ENCODE measurements at places on chromosomes 7 and 10.

DNA sequence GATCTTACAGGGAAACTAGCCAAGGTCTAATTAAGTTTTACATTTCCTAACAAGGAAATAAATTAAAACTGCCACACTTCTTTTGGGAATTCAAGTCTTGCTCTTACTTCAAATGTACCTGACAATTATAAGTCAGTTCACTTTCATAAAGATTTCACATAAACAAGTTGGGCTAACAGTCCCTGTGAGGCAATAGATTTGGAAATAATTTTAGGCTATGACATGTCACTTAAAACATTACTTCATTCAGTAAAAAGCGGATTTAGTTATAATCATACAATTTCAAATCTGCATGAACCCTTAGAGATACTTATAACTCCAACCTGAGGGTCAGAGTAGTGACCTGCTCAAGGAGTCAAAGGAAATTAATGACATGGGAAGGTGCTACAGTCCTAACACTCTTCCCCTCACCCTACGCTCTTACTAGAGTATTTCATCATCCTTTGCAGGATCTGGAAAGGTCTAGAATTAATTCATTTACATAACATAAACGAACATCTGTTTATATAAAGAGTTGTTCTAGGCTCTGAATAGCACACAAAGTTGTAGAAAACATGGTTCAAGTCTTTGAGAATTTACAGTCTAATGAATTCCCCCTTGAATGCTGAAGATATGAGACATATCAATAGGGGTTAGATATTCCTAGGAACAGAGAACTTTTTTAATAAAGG lies 32.3 kb upstream of the DNAJB12 start:
- no peak for ATAC-seq

- ATAC-seq, result no peak
Observed at GRCh38 chr7:48621076-48621475, 303.3 kb upstream of the CDC14C start.

- no peak for ATAC-seq
Observed at GRCh38 chr10:3588816-3589215, 196.2 kb downstream of the KLF6 start.

DNA sequence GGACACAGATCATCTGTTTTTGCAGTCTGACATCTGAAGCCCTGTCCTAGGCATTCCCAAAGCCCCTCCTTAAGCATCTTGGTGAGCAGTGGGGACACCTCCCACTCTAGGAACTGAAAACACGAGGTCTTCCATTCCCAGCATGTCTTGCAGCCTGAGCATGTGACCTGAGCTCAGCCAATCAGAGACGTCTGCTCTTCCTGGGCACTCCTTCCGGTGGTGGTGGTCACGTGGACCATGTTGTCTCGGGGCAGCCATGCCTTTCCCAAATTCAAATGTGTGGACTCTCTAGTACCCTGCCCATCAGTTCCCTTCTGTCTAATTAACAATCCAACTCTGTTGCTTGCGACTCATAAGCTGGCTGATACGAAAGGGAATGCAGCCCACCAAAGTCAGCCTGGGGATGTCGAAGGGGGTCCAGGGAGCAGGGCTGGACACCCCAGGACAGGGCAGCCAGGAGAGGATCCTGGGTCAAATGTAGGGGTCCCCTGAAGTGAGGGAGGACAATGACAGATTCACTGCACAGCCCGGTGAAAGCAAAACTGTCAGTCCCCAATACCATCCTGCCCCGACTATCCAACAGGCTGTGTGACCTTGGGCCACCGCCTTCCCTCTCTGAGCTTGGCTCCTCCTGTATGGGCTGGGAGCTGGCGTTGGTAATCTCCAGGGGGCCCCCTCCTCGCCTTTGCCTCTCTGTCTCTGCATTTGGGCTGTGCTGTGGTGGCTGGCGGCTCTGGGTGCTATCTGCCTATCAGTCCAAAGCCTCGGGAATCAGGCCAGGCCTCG lies 57.4 kb upstream of the BAIAP2L1 start:
- ATAC-seq, result no peak

- ATAC-seq, result no peak
Observed at GRCh38 chr10:120989996-120990598, 138.9 kb downstream of the WDR11 start.

DNA sequence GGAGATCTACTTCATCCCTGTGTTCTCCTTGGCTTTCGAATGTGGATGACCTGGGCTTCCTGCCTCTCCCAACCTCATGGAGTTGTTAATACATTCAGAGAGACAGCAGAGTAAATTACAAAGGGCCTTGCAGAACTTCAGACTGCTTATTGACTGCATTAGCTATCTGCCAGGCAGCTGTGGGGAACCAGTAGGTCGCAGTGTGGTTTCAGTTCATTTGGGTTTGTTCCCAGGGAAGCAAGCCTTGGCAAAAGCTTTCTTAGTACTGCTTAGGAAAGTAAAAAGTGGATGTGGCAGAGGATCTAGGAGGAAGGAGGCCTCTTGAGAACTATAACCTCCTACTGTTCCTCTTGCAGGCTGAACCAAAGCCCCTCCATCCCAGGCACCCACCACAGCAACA lies 9.2 kb downstream of the NPFFR1 start:
- ATAC-seq, result no peak

DNA sequence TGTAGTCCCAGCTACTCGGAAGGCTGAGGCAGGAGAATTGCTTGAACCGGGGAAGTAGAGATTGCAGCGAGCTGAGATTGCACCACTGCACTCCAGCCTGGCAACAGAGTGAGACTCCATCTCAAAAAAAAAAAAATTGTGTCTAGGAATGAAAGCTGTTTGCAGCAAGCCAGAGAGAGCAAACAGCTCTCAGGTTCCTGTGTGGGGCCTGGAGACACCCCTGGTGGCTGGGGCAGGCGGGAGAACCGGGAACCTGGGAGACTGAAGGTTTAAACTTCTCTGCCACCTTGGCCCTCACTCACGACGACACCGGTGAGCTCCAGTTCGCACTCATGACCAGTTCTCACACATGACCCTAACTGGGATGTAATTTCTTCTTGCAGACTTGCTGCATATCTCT lies 13.2 kb upstream of the UNCX start:
- ATAC-seq, result no peak

DNA sequence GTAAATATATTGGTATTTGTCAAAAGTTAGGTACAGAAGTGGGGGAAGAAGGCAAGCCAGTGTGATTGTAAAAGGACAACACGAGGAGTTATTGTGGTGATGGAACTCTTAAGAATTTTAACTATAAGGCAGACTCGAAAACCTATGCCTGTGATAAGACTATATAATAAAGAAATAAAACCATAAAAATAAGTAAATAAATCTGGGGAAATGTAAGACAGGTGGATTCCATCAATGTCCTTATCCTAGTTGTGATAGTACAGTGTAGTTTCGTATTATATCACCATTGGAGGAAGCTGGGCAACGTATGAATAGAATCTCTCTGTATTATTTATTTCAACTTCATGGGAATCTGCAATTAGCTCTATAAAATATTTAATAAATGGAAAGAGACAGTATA lies 395.7 kb downstream of the CDC14C start:
- no peak for ATAC-seq

- peak; percentile 22 for ATAC-seq
Observed at GRCh38 chr10:11073410-11073809, 55.7 kb downstream of the CELF2 start.

GRCh38 chr10:102406815-102407214 lies 11.3 kb downstream of the NFKB2 start:
- no peak for ATAC-seq

GRCh38 chr10:6027929-6028328 lies 34.2 kb downstream of the IL2RA start:
- no peak for ATAC-seq

- ATAC-seq, result no peak
Observed at GRCh38 chr7:151800391-151800790, 76.5 kb downstream of the PRKAG2 start.

- ATAC-seq, result no peak
Observed at GRCh38 chr7:36986511-36986933, 262.2 kb upstream of the AOAH start.

- ATAC-seq, result no peak
Observed at GRCh38 chr10:26269754-26270153, 53.2 kb downstream of the GAD2 start.

GRCh38 chr10:123890226-123890625 lies 1.4 kb downstream of the CPXM2 start:
- peak; percentile 39 for ATAC-seq

- no peak for ATAC-seq
Observed at GRCh38 chr7:153584132-153584531, 468.1 kb upstream of the DPP6 start.

DNA sequence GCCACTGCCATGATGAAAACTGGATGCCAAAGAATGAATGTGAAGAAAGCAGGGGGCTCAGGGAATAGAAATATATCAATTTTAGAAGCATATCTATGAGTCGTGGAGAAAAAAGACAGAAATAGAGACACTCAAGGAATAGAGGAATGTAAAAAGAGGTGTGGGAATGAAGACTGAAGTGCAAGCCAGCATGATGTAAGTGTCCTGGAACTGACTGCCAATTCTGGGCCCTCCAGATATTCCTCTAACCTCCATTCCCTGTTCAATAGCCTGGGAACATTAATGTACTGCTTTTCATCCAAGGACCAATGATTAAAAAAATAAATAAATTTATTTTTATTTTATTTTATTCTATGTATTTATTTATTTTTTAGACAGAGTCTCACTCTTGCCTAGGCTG lies 40.6 kb downstream of the NEBL start:
- no peak for ATAC-seq

DNA sequence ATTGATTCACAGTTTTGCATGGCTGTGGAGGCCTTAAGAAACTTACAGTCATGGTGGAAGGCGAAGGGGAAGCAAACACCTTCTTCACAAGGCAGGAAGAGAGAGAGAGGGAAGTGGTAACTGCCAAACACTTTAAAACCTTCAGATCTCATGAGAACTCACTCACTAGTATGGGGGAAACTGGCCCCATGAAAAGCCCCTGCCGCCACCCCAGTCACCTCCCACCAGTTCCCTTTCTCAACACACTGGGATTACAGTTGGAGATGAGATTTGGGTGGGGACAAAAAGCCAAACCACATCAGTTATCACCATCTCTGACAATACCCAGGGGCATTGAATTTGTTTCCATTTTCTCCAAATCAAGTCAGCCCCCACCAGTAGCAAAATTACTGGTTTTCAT lies 740.4 kb downstream of the GATA3 start:
- no peak for ATAC-seq

DNA sequence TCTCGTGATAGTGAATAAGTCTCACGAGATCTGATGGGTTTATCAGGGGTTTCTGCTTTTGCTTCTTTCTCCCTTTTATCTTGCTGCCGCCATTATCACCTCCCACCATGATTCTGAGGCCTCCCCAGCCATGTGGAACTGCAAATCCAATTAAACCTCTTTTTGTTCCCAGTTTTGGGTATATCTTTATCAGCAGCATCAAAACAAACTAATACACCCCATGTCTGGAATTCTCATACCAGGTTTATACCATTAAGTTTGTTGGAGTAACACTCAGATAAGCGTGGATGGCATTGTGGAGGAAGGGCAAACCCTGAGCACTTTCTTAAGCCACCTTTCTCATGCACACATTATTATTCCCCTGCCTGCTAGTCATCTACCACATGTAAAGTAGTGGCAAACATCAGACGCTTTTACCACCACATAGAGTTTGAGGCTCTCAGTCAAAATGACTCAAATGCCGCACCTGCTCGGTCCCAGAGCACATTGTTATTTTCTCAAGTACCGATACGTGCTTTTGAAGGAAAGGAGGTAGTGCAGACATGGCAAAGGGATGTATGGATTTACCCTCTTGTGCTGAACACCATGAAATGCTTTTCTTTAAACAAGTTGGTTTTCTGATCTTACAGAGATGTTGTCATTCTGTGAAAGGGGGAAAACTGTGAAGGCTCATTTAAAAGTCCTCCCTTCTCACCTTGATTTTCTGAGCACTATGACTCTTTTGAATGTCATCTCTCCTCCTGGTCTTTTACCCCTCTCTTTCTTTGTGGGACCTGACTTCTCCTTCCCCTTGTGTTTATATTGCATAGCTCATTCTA lies 429.7 kb downstream of the EXOC4 start:
- ATAC-seq, result no peak

GRCh38 chr7:85695533-85695932 lies 508.7 kb upstream of the SEMA3D start:
- no peak for ATAC-seq

DNA sequence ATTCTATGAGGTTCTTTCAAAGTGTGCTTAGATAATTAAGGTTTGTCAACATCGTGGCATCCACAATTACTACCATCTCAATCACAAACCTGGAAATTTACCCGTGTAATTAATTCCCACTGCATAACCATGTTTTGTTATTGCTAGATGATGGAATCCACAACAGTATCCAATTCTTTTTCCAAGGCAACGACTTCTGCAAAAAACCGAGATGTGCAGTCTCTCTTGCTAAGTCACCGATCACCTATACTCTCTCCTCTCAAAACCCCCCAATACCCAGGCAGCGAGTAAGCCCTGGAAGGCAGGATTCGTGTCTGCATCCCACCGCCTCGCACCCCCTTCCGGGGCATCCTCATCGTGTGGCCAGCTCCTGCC lies 678 bp upstream of the EIF4H start:
- no peak for ATAC-seq

- ATAC-seq, result no peak
Observed at GRCh38 chr7:133364959-133365690, 112.2 kb downstream of the EXOC4 start.

DNA sequence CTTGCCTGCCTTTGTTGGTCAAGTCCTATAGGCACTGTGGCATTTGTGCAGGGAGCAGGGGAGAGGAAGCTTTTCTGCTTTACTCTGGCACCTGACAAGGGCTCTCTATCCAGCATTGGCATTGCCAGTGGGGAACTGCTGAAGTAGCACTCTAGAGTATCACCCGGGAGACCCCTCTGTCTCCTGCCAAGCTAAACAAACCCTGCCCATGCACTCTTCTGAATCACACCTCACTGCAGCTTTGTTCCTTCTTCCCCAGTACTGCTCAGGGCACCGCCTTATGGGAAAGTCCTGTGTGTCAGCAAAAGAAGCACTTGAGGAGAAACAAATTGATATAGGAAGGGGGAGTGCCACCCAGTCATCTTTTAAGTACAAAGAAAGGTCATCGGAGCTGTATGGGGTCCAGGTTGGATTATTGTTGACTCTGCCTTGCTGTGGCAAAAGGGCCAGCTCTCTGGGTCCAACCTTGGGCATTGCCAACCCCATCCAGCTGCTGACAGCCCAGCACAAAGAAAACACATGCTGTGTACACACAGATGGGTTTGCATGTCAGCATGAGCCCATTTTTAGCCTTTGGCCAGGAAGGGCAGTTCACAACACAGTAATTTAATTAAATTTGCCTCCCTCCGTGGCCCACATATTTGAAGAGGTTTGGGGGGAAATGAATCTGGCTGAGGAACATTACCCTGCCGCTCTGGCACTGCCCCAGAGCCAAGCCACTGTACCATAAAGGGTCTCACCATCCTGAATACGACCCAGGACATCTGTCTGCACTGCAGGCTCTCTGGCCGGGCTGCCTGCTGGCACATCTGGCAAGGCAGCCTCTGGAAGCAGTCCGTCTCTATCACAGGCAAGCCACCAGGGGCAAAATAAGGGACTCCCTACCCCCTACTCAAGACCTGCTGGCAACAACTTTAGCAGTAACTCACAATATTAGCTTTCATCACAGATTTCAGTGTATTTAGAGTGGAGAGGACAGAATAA lies 13.1 kb downstream of the LRRC4 start:
- ATAC-seq, result no peak

- no peak for ATAC-seq
Observed at GRCh38 chr7:66768865-66769832, 28.6 kb downstream of the RABGEF1 start.

GRCh38 chr7:91636129-91636724 lies 244.3 kb downstream of the MTERF1 start:
- ATAC-seq, result no peak
